AG04450 (cell line): ENCODE measurements at places on chromosomes 16 and 17. TPM values are rescaled to one million over a fixed set of nuclear protein-coding genes. Genes with fewer than 3 reads are reported as not detected.

The CDK5RAP3 gene
- 71.2 and 79.7 TPM in 2 replicates for polyA plus RNA-seq

The C16orf95 gene
- 2.0 and 2.3 TPM in 2 replicates for polyA plus RNA-seq

- peak; percentile 36 for DNase-seq
Measured at GRCh38 chr16:3065069-3065741, at the start of gene IL32. Gene IL32 (plus strand): TSS chr16:3065640. CDS start chr16:3065812, 172 bp downstream.

GRCh38 chr17:65813306-65813705 lies 251.9 kb upstream of the AXIN2 start:
- DNase-seq, result no peak
